ENCODE measurements at places on chromosomes 12 and 14.

DNA sequence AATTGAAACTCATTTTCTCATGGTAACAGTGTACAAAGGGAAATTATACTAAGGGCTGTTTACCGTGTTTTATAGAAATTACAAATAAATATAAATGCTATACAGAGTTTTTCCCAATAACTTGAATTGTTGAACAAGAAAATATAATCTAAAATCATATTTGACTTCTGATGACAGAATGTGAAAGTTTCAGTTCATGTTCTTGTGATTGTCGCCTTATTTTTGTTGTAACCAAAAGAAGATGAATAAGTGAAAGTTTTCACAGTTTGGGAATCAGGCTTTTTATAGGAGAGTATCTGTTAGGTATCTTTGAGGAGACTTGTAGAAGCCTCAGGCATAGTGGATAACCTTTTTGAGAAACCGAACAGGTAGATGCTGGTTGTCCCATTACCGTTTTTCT lies 28.1 kb downstream of the ANO6 start:
- no peak for DNase-seq

- peak; percentile 74 for DNase-seq
Observed at GRCh38 chr12:56158926-56159461, 835 bp downstream of the MYL6 start.

GRCh38 chr12:88388566-88389540 lies 191.4 kb downstream of the KITLG start:
- DNase-seq: peak; percentile 29

- peak; percentile 25 for DNase-seq
Observed at GRCh38 chr14:74763803-74764531, 851 bp downstream of the YLPM1 start.

- peak; percentile 26 for DNase-seq
Observed at GRCh38 chr12:95413576-95413975, 60.4 kb upstream of the METAP2 start.
